ENCODE measurements at places on chromosomes 1 and 21. TPM values are rescaled to one million over a fixed set of nuclear protein-coding genes. Genes with fewer than 3 reads are reported as not detected.

DNA sequence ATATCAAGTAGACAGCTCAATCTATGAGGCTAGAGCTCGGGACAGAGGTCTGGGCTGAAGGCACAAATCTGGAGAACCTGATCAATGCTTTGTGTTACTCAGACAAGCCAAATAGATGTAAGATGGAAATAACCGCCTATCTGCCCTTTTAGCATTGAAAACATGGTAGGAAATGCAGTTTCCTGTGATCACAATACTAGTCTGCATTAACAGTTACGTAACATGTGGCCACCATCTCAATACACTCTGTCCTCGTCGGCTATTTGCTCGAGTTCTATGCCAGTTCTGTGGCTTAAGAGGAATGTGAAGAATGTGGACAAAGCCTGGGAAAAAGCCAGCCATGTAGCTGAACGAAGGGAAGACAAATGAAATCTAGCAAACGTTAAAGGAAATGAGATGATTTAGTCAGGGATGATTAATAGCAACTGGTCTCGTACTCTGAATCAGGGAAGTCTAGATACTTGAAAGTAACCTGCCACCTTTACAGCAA is 73.3 kb downstream of the HSF2BP start:
- DNase-seq = no peak

DNA sequence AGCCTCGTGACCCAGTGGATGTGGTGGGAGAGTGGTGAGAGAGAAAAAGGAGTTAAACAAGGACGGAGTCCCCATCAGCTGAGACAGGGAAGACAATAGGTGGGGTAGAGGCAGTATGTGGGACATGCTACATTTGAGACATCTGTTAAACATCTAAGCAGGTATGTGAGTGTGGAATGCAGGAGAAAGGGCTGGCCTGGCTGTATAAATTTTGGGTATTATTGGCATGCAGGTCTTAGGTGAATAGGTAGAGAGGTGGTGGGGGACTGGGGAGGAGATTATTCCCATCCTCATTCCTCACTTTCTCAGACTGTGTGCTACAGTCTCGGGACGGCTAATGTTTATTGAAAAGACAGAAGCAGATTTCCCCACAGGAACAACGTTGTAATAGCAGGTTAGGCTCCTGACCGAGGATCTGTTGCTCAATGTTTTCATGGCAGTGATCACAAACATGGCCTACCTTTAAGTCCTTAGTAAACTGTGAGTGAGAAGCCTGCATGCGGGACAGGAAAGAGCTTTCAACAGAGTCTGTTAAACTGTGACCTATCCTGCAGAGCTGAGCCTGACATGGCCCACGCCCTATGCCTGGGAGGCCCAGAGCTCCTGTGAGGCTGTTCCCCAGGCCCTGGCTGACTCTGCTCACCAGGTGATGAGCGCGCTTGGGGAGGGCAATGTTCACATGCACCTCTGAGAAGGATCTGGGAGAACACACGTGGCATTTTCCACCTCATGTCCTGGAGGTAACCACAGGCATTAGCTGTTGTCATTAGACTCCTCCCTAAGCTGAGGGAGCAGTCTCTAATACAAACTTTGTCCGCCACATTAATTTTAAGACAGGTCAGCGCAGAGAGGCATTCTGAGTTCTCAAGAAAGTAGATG is 16.5 kb downstream of the VSIG8 start:
- no peak for DNase-seq

Gene FCAMR
- total RNA-seq = not detected

DNA sequence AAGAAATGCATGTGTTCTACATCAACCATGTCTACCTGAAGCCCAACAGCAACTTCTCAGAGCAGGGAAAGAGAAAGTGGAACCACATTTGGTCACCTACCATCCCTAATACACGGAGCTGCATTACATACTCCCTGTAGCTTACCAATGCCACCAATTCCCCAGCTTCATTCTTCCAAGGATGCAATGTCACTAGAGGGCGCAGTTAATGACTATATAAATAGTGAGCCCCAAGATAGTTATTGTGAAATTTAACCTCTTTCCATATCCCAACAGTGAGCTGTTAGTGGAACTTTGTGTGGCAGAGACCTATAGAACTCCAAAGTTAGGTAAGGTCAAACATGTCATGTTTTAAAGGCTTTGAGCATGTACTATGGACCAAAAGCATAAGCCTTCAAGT is 618.3 kb downstream of the SMYD3 start:
- no peak for DNase-seq

DNA sequence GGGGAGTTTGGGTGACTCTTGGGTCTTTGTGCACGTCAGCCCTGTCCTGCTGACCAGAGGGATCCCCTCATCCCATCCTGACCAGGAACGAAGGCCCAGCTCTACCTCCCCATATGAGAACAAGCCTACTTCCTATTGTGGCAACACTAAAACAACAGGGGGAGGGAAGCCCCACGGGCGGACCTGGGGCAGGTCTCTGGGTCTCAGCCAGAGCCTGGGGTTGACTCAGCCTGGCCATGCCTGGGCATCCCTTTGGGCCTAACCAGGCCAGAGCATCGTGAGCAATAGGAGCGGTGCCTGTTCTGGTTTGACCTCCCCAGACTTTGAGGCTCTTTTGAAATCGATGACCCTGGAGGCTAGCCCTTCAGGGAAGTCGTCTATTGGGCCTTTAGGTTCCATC is 16.8 kb downstream of the RPS6KA1 start:
- DNase-seq = no peak

DNA sequence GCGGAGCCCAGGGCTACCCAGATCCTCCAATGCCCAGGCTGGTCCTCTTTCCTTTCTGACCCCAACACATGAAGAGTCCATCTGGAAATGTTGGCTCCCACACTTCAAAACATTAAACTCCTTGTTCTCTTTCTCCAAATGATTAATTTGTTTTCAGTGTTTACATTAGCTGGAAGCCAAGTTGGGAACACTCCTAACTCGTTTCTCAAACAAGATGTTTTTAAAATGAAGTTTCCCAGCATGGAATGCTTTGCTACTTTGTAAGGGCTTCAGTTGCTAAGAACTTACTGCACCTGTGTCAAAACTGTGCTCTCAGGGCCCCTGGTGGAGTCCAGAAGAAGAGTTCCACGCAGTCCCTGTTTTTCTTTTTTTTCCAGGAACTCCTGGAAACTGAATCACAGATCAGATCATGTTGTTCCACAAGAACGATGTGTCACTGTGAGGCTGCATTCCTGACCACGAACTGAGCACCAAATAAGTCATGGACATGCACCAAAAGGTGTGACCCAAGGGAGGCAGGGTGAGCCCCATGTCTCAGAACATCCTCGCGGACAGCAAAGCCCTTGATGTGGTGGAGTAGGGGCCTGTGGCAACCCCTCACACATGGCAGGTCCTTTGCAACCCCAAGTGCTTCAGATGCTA is 257.3 kb downstream of the KCNJ6 start:
- DNase-seq = peak; percentile 1

- peak; percentile 94 for DNase-seq
Observed at GRCh38 chr1:180927841-180928240, 15.1 kb downstream of the KIAA1614 start.

GRCh38 chr1:185559684-185560331 is 174.4 kb upstream of the HMCN1 start:
- DNase-seq = peak; percentile 30

Gene GOLT1A
- total RNA-seq = not detected

DNA sequence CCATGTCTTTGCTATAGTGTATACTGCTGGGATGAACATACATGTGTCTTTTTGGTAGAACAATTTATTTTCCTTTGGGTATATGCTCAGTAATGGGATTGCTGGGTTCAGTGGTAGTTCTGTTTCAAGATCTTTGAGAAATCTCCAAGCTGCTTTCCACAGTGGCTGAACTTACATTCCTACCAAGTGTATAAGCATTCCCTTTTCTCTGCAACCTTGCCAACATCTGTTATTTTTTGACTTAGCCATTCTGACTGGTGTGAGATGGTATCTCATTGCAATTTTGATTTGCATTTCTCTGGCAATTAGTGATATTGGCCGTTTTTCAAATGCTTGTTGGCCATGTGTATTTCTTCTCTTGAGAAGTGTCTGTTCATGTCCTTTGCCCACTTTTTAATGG is 37.5 kb upstream of the ANGPTL1 start:
- no peak for DNase-seq

GRCh38 chr1:67791686-67792085 is 41.6 kb downstream of the GNG12 start:
- no peak for DNase-seq

DNA sequence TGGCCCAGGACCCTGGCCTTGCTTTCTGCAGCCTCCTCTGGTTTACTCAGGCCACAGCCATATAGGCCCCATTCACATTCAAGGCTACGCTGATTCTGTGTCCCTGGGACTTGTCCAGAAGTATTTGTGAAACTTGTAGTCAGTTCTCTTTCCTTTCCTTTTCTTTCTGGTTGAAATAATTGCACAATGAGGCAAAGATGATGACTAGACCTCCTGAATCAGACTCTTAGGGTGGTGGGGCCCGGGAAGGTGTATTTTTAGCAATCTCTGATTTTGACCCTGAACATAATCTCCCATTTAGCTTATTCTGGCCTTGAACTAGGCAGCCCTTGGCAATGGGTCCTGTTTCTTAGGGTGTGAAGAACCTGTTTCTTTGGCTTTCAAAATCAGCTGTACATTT is 39.9 kb downstream of the STUM start:
- DNase-seq = no peak

DNA sequence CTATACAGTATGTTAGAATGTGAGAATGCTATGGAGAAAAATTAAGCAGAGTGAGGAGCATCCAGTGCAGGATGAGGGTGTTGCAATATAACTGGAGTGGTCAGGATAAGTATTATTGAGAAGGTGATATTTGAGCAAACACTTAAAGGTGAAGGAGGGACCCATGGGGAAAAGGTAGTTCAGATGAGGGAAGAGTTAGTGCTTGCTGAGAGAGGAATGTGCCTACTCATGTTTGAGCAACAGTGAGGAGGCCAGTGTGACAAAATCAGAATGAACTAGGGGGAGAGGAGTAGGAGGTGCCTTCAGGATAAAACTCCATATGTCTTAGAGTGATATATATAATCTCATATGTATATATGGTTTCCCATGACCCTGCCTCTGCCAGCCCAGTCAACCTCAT is 6.2 kb upstream of the TRIM45 start:
- DNase-seq = no peak

DNA sequence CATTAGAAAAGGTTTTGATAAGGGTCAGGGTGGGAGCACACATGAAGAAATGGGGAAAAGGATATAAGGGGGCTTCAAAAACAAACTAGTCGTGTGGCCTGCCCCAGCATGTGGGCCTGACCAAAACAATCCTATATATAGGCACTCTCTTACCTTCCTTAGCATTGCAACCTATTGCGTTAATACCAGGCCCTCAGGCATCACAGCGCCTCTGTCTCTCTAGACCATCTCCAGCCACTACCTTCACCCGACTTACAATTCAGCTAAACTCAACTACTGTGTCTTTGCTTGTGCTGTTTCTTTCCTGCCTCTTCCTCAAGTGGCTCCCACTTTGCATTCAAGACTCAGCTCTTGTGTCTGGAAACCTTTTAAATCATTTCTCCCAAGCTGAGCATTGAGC is 47.0 kb upstream of the GJA5 start:
- no peak for DNase-seq

DNA sequence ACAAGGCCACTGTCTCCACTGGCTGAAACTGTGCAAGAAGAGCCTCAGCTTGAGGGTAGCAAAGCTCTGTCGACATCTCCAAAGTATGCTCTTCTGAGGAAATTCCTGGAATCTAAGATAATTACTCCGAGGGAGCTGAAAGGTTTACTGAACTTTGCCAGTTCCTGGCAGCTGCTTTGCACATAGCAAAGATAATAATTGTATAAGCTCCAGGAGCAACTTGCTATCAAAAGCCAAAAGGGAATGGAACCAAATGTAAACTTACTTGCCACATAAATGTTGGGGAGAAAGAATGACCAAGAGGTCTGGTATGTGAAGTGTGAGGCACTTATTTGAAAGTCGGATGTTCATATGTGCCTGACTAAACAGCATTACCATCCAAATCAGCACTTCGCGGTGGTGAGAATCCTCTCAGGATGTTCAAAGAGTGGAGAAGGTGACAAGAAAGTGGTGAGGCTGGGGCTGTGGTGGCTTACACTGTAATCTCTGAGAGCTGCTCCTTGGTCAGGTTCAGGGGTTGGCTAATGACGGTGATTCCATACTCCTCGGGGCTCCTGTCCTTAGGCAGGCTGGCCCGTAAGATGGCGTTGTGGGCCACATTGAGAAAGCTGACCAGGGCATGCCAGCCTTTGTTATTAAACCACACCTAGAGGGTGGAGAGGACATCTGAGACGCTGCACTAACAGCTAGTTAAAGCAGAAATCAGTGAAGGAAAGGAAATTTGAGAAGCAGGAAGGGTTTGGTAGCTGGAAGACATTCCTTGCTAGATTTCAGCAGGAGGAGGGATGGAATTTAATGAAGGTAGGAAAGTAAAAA is 100.0 kb downstream of the ABCA4 start:
- no peak for DNase-seq

GRCh38 chr1:41574842-41575241 is 90.4 kb upstream of the EDN2 start:
- DNase-seq = no peak

DNA sequence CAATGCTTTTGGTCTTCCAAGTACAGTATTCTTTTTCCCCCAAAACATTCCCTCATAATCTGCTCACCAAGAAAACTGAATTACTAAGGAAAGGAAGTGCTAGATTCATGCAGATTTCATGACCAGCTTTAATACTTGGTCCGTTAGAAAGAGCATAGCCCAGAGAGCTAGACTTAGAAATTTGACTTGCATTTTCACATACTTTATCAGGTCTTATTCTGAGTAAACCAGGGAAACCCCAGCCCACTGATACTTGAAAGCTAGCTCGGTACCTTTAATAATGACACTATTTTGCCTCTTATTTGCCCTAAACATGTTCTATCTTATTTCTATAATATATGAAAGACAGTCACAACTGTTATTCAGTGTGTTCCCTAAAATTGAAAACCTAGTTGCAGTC is 204.5 kb downstream of the TTLL7 start:
- no peak for DNase-seq

- no peak for DNase-seq
Observed at GRCh38 chr1:167673265-167673664, 43.2 kb downstream of the RCSD1 start.

GRCh38 chr1:41639332-41639936 is 155.0 kb upstream of the EDN2 start:
- no peak for DNase-seq

- DNase-seq = no peak
Observed at GRCh38 chr1:1262071-1262470, 11.6 kb downstream of the UBE2J2 start.

Gene TTC22
- total RNA-seq = not detected

Gene WNT4
- 0.86 TPM for total RNA-seq

- no peak for DNase-seq
Observed at GRCh38 chr1:39003281-39003680, 12.2 kb downstream of the AKIRIN1 start.

GRCh38 chr1:207029701-207030521 is 2.6 kb downstream of the C1orf116 start:
- no peak for DNase-seq

Gene LRRC53
- 0.03 TPM for total RNA-seq

- no peak for DNase-seq
Observed at GRCh38 chr1:73903092-73903491, 294.9 kb downstream of the LRRIQ3 start.

- no peak for DNase-seq
Observed at GRCh38 chr1:56548571-56548970, 30.8 kb downstream of the PLPP3 start.

GRCh38 chr1:89698020-89698560 is 65.2 kb downstream of the LRRC8C start:
- no peak for DNase-seq

Gene MYBPH
- not detected for total RNA-seq

- no peak for DNase-seq
Observed at GRCh38 chr1:92730476-92730875, 54.4 kb downstream of the EVI5 start.

GRCh38 chr1:21149855-21150432 is 26.8 kb downstream of the EIF4G3 start:
- peak; percentile 67 for DNase-seq

All from G401 (cell line).